ENCODE measurements at places on chromosomes 4 and X.

DNA sequence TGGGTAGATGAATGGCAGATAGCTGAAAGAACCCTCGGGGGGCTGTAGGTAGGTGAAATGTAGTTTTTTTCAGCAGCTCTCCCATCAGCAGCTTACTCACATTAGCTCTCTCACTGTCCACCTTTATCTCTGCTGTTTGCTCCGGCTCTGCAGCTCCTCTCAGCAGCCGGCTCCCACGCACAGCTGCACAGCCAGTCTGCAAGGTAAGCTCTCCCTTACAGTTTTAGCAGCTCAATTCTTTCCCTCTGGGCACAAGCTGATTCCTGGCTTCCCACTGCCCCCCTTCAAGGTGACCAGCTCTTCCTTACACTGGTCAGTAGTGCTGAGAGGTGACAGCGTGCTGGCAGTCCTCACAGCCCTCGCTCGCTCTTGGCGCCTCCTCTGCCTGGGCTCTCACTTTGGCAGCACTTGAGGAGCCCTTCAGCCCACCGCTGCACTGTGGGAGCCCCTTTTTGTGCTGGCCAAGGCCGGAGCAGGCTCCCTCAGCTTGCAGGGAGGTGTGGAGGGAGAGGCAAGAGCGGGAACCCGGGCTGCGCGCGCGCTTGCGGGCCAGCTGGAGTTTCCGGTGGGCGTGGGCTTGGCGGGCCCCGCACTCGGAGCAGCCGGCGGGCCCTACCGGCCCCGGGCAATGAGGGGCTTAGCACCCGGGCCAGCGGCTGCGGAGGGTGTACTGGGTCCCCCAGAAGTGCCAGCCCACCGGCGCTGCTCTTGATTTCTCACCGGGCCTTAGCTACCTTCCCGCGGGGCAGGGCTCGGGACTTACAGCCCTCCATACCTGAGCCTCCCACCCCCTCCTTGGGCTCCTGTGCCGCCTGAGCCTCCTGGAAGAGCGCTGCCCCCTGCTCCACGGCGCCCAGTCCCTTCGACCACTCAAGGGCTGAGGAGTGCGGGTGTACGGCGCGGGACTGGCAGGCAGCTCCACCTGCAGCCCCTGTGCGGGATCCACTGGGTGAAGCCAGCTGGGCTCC, 393.6 kb downstream of the CENPC start:
- H3K4me3 ChIP-seq: no peak overlapping the region
- H3K36me3 ChIP-seq: no peaks in the 10 kb centered on the region
- no peak overlapping the region for H3K27ac ChIP-seq
- H3K27me3 ChIP-seq: no peaks in the 10 kb centered on the region

- H3K27me3 ChIP-seq: no peaks in the 10 kb centered on the region
- H3K27ac ChIP-seq: no peak overlapping the region
- H3K4me3 ChIP-seq: no peak overlapping the region
- no peaks in the 10 kb centered on the region for H3K36me3 ChIP-seq
These were observed 6.8 kb downstream of the ASB5 start for GRCh38 chr4:176262243-176262642.

DNA sequence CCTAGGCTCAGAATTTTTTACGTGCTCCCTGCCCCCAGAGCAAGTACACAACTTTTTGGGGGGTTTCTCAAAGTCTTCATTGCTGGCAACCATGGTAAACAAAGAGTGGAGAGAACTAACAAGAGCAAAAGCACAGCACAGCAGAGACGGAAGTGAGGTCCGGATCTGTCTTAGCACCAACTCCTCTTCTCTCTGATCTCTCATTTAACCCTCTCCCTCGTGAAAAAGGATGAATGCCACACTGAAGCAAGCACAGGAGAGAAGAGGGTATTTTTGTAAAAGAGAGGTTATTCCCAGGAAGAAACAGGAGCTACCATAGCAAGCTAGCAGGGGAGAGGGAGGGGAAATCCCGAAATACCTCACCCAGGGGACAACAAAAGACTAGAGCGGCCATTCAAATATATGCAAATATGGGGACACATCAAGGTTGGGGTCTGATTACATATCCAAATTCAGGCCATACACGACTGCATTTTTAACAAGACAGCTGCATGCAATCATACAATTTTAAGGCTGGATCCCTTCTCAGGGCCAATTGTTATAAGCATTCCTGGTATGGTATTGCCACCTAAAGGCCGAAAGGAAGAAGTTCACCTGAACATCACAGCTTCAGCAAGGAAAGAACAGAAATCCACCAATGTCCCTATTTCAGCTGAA, 46.6 kb downstream of the CD40LG start:
- H3K27ac ChIP-seq: peak overlapping the region; percentile 98
- H3K27me3 ChIP-seq: no peaks in the 10 kb centered on the region
- H3K4me3 ChIP-seq: peak overlapping the region; percentile 71
- peaks cover 40% of the 10 kb centered on the region for H3K36me3 ChIP-seq

GRCh38 chrX:81390237-81390636, 188.3 kb downstream of the SH3BGRL start:
- no peak overlapping the region for H3K27ac ChIP-seq
- no peak overlapping the region for H3K4me3 ChIP-seq
- no peaks in the 10 kb centered on the region for H3K36me3 ChIP-seq
